ENCODE measurements at places on chromosomes 7 and 10.

GRCh38 chr10:98077223-98077622 is 46.8 kb upstream of the CRTAC1 start:
- DNase-seq, result no peak
- H3K36me3 ChIP-seq, result no peaks in the 10 kb centered on the region
- H3K27ac ChIP-seq, result no peak overlapping the region
- H3K4me3 ChIP-seq, result no peak overlapping the region
- H3K4me1 ChIP-seq, result no peaks in the 10 kb centered on the region

- H3K4me3 ChIP-seq, result no peak overlapping the region
- H3K27me3 ChIP-seq, result no peaks in the 10 kb centered on the region
- no peak overlapping the region for H3K27ac ChIP-seq
- no peaks in the 10 kb centered on the region for H3K36me3 ChIP-seq
- DNase-seq, result no peak
Observed at GRCh38 chr10:5293691-5294550, 70.8 kb upstream of the UCN3 start.

DNA sequence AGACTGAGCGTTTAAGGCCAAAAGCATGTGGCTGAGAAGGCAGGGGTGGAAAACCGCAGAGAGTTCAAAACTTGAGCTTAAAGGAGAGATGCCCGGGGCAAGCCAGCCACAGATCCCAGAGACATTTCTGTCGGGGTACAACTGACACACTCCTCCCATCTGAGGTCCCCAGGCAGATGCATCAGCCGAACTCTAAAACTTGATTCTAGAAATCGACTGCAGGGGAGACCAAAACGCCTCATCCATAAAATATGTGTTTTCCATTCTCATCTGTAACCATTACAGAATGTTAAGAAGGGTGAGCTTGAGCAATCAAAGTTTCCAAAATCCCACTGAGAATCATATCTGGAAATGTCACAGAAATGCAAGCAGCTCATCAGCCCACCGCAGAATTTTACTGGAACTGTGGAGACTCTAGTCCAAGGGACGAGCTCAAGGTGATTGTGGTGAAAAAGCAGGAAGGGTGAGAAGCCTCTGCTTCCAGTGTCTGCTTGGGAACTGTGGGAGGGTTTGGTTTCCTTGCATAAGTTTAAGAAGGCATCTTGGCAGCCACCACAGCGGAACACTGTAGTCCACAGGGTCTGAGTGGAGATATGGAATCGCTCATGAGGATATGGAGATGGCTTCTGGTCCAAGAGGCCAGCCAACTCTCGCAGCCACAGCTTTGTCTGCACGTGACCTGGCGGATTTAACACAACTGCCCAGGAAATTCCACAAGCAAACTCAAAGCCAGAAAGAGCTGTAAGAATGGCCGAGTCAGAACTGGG is 249.2 kb downstream of the SFMBT2 start:
- no peak for DNase-seq
- H3K4me1 ChIP-seq, result peaks cover 33% of the 10 kb centered on the region
- H3K27me3 ChIP-seq, result no peaks in the 10 kb centered on the region
- no peak overlapping the region for H3K4me3 ChIP-seq

DNA sequence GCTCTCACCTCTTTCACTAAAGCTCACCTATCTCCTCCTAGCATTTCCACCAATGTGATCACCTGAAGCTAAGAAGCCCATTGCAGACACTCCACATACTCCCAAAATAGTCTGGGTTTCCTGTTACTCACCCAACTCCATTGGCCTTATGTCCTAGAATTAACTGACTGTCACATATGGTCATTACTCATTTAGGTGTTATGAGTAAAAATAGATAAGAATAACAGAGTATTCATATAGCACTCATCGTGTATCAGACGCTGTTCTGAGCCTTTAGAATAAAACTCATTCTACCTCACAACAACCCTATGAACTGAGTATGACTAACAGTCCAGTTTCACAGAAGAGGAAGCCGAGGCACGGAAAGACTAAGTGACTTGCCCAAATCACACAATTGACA is 174.2 kb upstream of the NPVF start:
- H3K4me1 ChIP-seq, result no peaks in the 10 kb centered on the region
- no peaks in the 10 kb centered on the region for H3K27me3 ChIP-seq
- no peak overlapping the region for H3K4me3 ChIP-seq
- no peak overlapping the region for H3K27ac ChIP-seq

DNA sequence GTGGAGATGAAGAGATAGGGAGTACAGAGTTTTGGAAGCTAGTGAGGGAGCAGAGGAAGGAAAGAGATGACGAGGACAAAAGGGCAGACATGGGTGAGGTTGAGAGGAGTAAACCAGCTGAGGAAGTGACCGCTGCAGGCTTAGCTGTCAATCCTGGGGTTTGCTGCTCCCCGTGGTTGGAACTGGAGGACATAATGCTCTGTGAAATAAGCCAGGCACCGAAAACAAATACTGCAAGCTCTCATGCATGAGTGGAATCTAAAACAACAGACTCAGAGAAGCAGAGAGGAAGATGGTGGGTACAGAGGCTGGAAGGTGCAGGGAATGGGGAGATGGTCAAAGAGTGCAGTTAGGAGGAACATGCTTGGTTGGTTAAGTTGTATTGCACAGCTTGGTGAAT is 482.2 kb upstream of the C7orf33 start:
- no peak overlapping the region for H3K27ac ChIP-seq
- H3K27me3 ChIP-seq, result no peaks in the 10 kb centered on the region
- no peak overlapping the region for H3K4me3 ChIP-seq
- no peak for DNase-seq

DNA sequence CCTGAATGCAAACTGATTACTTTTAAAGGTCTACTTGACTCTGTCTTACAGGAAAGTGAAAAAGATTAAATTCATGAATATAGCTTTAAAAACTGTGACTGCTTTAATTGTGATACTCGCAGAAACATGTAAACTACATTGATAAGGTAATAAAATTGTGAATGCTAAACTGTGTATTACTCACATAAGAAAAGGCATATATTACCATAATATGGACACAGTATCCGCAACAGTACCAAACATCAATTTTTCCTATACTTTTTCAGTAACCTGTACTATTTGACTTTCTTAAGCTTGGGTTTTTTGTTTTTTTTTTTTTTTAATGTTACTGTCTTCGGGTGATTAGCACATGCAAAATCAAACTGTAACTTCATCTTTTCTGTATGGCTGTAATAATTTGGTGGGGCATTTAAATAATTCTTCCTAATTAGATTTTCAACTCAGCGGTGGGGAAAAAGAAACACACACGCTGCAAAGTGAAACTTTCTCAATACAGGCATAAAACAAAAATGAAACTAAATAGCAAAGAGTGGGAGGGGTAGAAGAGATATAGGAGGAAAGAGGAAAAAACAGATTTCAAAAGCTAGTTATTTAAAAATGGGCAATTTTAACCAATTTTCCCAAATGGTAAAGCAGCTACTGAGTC is 23.2 kb downstream of the NT5C3A start:
- H3K27me3 ChIP-seq, result no peaks in the 10 kb centered on the region
- peaks cover 16% of the 10 kb centered on the region for H3K4me1 ChIP-seq
- peaks cover 13% of the 10 kb centered on the region for H3K36me3 ChIP-seq
- H3K4me3 ChIP-seq, result peak overlapping the region; percentile 44

Data from B cell (primary cell).